ENCODE measurements at places on chromosomes 12 and 14.

GRCh38 chr12:19778172-19778571, 338.9 kb downstream of the AEBP2 start:
- peak; percentile 5 for DNase-seq

DNA sequence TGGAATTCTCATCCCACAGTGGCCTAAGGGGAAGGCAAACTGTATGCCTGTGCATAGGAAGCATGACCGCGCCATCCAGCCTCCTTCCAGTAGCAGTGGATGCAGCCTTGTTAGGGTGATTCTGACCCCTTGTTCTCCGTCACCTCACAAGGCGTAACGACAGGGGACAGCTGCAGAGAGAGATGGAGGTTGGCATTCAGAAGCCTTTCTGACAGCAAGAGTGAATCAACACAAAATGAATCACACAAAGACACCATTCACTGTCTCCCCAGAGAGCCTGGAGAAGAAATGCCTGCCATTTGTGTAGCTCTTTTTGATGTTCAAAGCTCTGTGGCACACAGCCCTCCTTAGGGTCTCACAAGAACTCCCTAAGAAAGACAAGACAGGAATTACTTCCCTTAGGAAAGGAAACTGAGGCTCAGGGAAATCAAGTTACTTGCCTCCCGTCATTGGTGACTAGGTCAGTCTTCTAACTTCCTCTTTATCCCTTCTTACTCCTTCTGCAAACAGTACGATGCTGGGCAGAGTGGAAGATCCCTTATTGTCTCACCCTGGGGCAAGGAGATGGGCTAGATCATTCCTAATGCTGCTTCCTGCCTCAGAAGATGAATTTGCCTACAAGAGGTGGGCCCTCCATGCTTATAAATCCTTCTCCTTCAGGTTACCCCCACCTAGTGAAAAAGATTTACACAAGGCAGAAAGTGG, 280.9 kb downstream of the CACNA1C start:
- DNase-seq = peak; percentile 46

DNA sequence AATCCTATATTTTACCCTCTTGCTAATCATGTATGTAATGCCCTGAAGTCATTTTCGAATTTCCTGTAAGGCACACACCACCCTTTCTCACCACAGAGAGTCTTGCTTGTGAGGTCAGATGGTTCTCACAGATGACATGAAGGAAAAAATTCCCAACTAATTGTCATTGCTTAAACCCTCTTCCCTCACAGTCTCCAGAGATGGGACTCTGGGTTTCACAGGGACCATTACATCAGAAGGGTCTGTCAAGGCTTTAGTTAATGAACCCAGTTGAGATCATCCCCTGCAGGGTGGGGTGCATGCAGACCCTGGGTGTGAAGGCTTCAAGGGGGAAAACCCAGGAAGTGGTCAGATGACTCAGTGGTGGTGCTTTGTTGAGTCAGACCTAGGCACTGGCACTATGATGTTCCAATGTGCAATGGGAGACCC, 229.6 kb downstream of the BCAT1 start:
- DNase-seq = peak; percentile 54

- DNase-seq = peak; percentile 93
These were observed 24.8 kb downstream of the FOS start for GRCh38 chr14:75303381-75303789.

GRCh38 chr14:64855721-64856528, 23.8 kb downstream of the SPTB start:
- no peak for DNase-seq

- peak; percentile 58 for DNase-seq
These were observed 663 bp downstream of the PTGER2 start for GRCh38 chr14:52314595-52315354.

All from suppressor macrophage (primary cell).